Activated CD4-positive, alpha-beta memory T cell treated with anti-CD3 and anti-CD28 coated beads for 36 hours (primary cell): ENCODE measurements at places on chromosomes 3 and 15. TPM values are rescaled to one million over a fixed set of nuclear protein-coding genes. Genes with fewer than 3 reads are reported as not detected.
A peak's percentile ranks its signal among the peaks of the same experiment; 100 is the strongest.

Gene RTP3
- not detected for total RNA-seq

DNA sequence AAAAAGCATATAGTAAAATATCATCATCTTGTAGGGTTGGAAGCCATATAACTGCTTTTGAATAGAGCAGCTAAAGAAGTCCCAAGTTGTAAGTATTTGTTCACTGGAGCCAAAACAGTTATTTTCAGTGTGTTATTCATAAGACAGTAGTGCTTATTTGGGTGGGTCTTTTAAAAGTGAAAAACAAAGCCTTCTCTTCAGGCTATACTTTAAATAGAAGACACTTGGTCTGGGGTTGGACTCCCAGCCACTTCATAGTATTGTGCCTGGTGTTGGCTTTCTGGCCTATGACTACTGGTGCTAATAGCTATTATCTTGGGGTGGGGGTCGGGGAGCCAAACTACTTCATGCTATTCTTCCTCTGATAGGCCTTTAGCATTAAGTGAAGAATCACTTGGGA, 135.2 kb downstream of the SLC25A26 start:
- H3K36me3 ChIP-seq: peaks cover 2% of the 10 kb centered on the region
- no peak overlapping the region for H3K4me3 ChIP-seq
- H3K27me3 ChIP-seq: no peaks in the 10 kb centered on the region
- peaks cover 10% of the 10 kb centered on the region for H3K4me1 ChIP-seq

Gene TTLL13
- 0.55 TPM for total RNA-seq

DNA sequence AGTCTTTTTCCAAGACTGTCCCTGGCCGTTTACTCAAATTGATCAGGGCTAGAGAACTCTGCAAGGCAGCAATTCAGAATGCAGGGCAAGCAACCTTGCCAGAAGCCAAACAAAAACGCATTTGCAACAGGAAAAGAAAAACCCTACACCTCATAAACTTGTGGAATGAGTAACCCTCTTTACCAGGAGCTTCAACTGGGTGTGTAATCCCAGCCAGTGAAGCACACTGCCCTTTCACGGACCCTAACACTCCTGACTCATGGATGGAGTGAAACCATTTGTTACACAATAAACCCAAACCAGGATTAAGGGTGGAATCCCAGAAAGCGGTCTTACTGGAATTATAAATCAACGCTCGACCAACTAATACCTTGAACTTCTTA, 14.8 kb upstream of the LDHAL6B start:
- no peak overlapping the region for H3K4me3 ChIP-seq
- H3K4me1 ChIP-seq: no peaks in the 10 kb centered on the region
- DNase-seq: no peak
- H3K36me3 ChIP-seq: no peaks in the 10 kb centered on the region
- no peak overlapping the region for H3K27ac ChIP-seq

- no peaks in the 10 kb centered on the region for H3K4me1 ChIP-seq
- no peak for DNase-seq
- H3K36me3 ChIP-seq: no peaks in the 10 kb centered on the region
- no peak overlapping the region for H3K27ac ChIP-seq
Measured at GRCh38 chr3:1752205-1752604, 346.5 kb upstream of the CNTN4 start.

DNA sequence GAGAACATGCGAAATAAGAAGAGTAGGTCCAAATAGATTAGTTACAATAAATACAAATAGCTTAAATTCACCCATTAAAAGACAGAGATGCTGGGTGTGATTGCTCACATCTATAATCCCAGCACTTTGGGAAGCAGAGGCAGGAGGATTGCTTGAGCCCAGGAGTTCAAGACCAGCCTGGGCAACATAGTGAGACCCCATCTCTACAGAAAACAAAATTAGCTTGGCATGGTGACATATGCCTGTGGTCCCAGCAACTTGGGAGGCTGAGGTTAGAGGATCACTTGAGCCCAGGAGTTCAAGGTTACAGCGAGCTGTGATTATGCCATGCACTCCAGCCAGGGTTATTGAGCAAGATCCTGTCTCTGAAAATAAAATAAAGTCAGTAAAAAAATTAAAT, 109.1 kb upstream of the WNT5A start:
- no peak for DNase-seq
- H3K4me3 ChIP-seq: no peak overlapping the region
- no peaks in the 10 kb centered on the region for H3K27me3 ChIP-seq
- no peaks in the 10 kb centered on the region for H3K4me1 ChIP-seq
- no peaks in the 10 kb centered on the region for H3K36me3 ChIP-seq

DNA sequence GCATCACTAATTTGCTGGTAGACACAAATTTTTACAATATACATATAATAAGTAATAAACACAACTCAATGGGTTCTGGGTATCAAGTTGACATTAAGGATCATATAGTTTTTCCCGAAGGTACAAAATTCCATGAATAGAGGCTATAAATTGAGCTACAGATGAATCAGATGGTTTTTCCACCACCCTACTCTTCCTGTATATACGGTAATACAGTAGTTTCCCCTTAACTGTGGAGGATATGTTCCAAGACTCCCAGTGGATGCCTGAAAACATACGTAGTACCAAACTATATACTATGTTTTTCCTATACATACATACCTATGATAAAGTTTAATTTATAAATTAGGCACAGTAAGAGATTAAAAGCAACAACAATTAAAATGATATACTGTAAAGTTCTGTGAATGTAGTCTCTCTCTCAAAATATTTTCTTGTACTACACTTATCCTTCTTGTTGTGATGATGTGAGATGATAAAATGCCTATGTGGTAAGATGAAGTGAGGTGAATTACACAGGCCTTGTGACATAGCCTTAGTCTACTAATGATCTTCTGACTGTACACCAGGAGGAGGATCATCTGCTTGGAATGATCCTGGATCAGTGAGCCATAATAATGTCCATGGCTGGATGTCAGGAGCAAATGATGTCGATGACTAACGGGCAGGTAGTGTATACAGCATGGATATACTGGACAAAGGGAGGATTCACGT, 116.7 kb downstream of the NR1I2 start:
- H3K27me3 ChIP-seq: no peaks in the 10 kb centered on the region
- H3K27ac ChIP-seq: no peak overlapping the region
- H3K4me1 ChIP-seq: peaks cover 10% of the 10 kb centered on the region
- no peak overlapping the region for H3K4me3 ChIP-seq
- DNase-seq: no peak

Gene MEX3B
- 0.82 TPM for total RNA-seq

DNA sequence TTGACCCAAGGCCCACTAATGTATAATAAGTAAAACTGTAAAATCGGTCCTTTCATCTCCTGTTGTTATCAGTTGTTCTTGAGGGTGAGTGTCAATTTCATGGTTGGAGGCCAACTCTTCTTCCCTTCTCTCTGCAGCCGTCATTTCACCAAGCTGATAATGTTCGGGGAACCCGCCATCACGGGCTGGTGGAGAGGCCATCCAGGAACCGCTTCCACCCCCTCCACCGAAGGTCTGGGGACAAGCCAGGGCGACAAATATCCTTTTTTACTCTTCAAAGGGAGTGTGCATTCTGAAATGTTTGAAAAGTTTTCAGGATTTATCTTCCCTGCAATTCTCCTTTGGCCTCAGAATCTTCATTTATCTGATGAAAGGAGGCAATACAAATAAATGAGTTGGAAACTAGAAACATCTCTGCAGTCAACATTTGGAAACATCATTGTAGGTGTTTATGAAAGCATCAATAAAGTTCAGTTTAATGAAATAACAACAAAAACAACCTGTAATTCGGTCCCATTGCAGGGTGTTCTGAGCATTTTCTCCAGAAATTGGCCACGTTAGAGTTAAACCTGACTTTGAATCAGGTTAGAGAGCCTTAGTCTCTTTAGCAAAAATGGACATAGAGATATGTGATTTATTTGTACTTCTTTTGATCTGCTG, 63.9 kb downstream of the CRTC3 start:
- no peak for DNase-seq
- H3K36me3 ChIP-seq: peaks cover 16% of the 10 kb centered on the region
- H3K27ac ChIP-seq: peak overlapping the region; percentile 100
- peak overlapping the region; percentile 86 for H3K4me3 ChIP-seq
- peaks cover 75% of the 10 kb centered on the region for H3K4me1 ChIP-seq
- no peaks in the 10 kb centered on the region for H3K27me3 ChIP-seq

DNA sequence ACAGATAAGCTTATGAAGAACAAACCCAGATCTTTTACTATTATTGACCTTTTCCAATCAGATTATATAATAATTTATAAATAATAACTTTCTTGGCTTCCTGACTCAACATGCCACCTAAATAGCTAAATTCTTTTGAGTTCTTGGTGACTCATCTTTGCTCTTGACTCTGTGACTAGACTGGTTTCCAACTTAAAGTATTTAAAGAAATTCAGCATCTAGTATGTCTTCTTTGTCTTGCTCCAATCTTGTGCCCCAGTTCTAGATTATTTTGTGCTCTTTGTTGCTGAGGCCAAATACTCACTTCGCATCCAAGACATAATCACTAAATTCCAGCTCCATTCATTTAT, 483.2 kb upstream of the TBL1XR1 start:
- H3K27me3 ChIP-seq: no peaks in the 10 kb centered on the region
- no peak overlapping the region for H3K27ac ChIP-seq
- no peak for DNase-seq

DNA sequence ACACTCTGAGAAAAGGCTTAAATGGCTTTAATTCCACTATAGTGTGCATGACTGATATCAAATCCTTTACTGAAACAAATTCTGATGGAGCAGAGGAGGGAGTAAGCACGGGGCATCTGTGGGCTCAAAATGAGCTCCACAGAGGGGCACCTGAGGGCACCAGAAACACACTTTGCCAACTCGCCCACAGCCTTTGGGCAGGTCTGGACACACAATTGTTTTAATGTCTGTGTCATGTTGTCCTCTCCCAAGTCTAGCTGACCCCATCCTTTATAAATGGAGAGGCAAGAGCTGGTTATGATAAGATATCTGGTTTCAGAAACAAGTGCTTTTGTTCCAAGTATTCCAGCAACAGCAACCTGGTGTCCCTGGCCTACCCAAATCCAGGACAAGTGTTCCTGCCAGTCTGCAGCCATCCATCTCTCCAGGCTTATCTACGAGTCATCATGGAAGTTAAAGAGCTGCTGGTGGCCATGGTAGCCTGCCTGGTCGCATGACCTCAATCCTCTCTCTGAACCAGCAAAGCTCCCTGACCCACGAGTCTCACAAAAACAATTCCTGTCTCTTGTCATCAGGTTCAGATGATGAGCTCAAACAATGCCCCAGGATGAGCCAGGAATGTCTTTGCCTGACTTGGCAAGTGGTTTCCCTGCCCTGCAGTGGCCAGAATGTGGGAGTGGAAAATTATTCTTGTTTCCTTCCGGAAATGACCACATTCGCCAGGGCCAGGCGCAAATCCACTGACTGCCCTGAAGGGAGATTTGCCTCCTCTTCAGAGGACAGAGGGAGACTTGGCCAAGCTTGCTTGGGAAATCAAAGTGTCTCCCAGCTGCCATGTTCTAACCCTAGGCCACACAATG, 64.4 kb upstream of the TPM1 start:
- H3K36me3 ChIP-seq: no peaks in the 10 kb centered on the region
- H3K27me3 ChIP-seq: peaks cover 1% of the 10 kb centered on the region
- no peak for DNase-seq
- no peaks in the 10 kb centered on the region for H3K4me1 ChIP-seq

Gene TYRO3
- total RNA-seq: 3.1 TPM

DNA sequence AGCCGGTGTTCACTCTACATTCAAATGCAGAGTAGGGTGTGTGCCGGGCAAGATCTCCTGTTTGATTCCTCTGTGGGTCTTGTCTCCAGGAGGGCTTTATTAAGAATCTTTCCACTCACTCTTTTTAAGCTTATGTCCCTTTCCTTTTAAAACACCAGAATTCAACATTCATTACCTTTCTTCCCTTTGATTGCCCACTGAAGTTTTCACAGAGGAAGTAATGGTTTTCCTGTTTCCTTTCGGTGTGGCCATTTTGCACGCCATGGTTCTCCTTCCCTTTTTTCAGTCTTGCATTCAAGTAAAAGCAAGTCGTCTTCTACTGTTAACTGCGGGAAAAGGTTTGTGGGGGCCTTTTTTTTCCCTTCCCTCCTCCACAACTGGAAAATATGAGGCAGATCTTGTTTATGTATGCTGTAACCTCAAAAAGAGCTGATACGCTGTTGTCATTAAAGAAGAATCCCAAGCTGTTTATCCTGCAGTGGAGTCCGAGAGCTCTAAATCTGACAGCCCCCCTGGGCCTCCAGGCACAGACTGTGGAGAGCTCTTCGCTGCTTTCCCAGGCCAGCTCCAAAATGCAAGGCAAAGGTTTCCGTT, 40.5 kb downstream of the FILIP1L start:
- peaks cover 2% of the 10 kb centered on the region for H3K36me3 ChIP-seq
- H3K27ac ChIP-seq: peak overlapping the region; percentile 52
- peaks cover 42% of the 10 kb centered on the region for H3K4me1 ChIP-seq
- no peaks in the 10 kb centered on the region for H3K27me3 ChIP-seq

Gene VWA5B2
- not detected for total RNA-seq

Gene AMOTL2
- total RNA-seq: 0.39 TPM

- H3K36me3 ChIP-seq: peaks cover 24% of the 10 kb centered on the region
- H3K4me1 ChIP-seq: peaks cover 63% of the 10 kb centered on the region
- no peaks in the 10 kb centered on the region for H3K27me3 ChIP-seq
- no peak for DNase-seq
- H3K27ac ChIP-seq: peak overlapping the region; percentile 89
Measured at GRCh38 chr15:42549032-42549491, 424 bp downstream of the HAUS2 start.

Gene CEMIP
- not detected for total RNA-seq

GRCh38 chr3:44988073-44988472, 12.0 kb downstream of the EXOSC7 start:
- H3K36me3 ChIP-seq: peaks cover 28% of the 10 kb centered on the region
- no peak for DNase-seq
- no peak overlapping the region for H3K27ac ChIP-seq
- H3K4me3 ChIP-seq: no peak overlapping the region
- H3K27me3 ChIP-seq: no peaks in the 10 kb centered on the region
- H3K4me1 ChIP-seq: peaks cover 40% of the 10 kb centered on the region

Gene KBTBD13
- total RNA-seq: not detected

Gene BCL2A1
- 111 TPM for total RNA-seq

DNA sequence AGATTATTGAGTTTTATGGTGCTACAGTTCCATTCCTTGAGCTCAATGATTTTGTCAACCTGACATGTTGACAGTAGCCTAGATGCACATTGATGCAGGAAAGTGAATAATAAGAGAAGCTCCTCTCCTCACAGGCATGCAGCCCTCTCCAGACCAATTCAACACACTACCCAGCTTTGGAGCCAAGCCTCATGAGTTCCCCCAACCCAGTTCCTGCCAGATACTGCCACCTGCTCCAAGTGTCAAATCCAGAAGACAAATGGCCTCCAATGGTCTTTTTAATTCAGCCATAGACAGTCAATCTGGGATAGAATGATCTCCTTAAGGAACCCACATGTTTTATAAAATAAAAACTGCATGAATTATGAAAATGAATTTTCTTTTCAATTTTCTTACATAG, 83.7 kb upstream of the ARHGEF3 start:
- H3K36me3 ChIP-seq: peaks cover 5% of the 10 kb centered on the region
- H3K27me3 ChIP-seq: no peaks in the 10 kb centered on the region
- DNase-seq: no peak

Gene CGNL1
- total RNA-seq: not detected

Gene NRROS
- total RNA-seq: 24.5 TPM

Gene ERICH6
- not detected for total RNA-seq

GRCh38 chr3:17354341-17354740, 388.1 kb downstream of the TBC1D5 start:
- peaks cover 8% of the 10 kb centered on the region for H3K36me3 ChIP-seq
- H3K4me3 ChIP-seq: no peak overlapping the region
